ENCODE measurements at places on chromosomes 1 and 21.

DNA sequence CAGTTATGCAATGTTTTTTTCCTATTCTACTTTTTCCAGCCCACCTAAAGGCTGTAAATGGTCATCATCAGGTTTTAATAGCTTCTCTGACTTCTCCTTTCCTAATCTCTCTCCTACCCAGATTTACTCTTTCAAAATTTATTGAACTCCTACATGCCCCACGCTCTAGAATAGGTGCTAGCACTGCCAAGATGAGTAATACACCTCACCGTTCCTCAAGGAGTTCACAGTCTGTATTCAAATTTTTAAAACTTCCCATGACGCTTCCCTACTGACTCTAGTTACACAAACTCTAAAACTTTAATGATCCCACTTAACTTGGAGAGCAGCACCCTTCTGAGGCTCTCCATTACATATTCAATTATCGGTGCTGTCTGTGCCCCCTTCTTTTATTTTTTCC lies 51.6 kb downstream of the ALG14 start:
- no peak for DNase-seq

- no peak for DNase-seq
Measured at GRCh38 chr1:206508956-206509355, 1.6 kb downstream of the RASSF5 start.

DNA sequence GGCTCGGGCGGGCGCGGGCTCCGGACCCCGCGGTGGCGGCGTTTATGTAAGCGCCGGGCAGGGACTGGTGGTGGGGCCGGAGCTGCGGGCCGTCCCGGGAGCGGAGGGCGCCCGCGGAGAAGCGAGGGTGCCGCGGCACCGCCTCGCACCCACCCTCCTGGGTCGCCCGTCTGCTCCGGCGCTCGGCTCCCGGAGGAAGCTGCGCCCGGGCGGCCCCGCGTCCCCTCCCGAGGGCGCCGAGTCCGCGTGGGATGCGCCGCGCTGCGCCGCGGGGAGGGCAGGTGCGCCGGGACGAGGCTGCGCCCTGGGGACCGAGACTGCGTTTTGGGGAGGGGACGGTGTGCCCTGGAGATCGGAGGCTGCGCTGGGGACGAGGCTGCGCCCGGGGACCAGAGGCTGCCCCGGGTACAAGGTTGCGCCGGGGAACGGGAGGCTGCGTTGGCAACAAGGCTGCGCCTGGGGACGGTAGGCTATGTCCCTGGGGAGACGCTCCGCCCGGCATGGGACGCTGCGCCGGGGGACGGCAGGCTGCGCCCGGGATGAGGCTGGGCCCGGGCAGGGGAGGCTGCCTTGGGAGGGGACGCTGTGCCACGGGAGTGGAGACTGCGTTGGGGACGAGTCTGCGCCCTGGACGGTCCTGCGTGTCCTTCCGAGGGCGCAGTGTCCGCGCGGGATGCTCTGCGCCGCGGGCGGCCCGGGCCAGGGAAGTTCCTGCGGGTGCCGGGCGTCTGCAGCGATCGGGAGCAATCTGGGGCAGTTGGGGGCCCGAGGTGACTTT lies 627 bp downstream of the ADARB1 start:
- peak; percentile 32 for DNase-seq

DNA sequence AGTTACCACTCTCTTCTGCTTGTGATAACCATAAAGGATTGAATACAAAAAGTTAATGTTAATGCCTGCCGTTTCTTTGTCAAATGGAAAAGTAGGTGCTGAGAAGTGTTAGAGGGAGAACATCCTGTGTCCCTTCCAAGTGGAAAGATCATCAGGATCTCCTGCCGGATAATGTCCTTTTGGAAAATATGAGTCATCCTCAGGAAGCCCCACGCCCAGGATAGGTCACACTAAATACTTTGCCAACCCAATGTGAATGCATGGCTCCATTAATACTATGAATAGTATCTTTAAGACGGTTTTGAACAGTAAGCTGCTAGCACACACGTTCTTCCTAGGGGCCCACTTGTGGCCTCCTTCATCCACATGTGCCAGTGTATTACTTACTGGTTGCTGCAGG lies 279.5 kb downstream of the ZNF326 start:
- no peak for DNase-seq

GRCh38 chr21:41983229-41983628 lies 26.9 kb downstream of the ZBTB21 start:
- DNase-seq: no peak

DNA sequence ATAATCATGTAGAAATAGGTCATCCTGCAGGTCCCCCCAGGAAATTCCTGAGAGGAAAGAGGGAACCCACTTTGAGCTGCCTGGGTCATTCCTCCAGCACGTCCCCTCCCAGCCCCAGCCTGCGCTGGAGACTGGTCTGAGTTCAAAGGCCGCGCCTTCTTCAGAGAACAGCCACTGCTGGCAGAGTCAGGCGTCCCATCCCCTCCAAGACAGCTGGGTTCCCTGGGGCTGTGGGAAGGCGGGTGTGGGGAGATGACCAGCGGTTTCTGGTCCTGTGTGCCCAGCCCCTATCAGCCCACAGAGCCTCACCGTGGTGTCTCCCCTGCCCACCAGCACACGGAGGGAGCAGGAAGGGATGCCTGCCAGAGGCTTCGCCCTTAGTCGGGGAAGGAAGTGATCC lies 18.0 kb upstream of the TRAPPC10 start:
- DNase-seq: no peak

- no peak for DNase-seq
Measured at GRCh38 chr1:152050886-152051675, 14.3 kb upstream of the S100A11 start.

GRCh38 chr1:245987219-245987545 lies 519.9 kb downstream of the SMYD3 start:
- no peak for DNase-seq

GRCh38 chr1:85453640-85454194 lies 11.2 kb downstream of the DDAH1 start:
- no peak for DNase-seq

- DNase-seq: no peak
Measured at GRCh38 chr1:160193832-160194736, 3.7 kb downstream of the CASQ1 start.

DNA sequence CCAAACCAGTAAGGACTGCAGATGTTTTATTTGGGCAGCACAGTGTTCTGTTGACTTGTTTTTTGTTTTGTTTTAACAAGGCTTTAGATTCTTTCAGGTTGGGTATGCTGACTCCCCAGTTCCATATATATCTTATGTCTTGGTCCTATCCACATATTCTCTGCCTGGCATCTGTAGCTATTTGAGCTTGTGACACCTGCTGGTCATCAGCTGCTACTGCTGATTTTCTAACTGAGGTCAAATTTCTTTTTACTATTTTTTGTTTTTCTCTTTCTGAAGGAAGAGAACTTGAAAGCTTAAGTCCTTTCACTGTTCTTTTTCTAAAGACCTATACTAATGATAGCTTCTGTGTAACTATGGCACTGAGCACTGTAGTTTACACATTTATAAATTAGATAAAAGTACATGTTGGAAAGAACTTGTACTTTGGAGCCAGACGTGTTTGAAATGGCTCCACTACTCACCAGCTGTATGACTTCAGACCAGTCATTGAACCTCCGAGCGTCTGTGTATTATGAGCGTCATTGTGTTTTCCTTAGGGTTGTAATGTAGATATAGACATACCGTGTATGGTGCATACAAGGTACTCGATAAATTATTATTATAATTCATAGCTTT lies 109.4 kb downstream of the NRDC start:
- DNase-seq: no peak

- no peak for DNase-seq
Measured at GRCh38 chr1:240836271-240836670, 224.3 kb upstream of the GREM2 start.

GRCh38 chr1:6868660-6869380 lies 83.6 kb downstream of the CAMTA1 start:
- no peak for DNase-seq

- DNase-seq: no peak
Measured at GRCh38 chr1:212583643-212584042, 24.9 kb upstream of the ATF3 start.

- DNase-seq: no peak
Measured at GRCh38 chr1:193685986-193686385, 499.6 kb upstream of the B3GALT2 start.

GRCh38 chr1:226523646-226524406 lies 24.7 kb upstream of the STUM start:
- DNase-seq: no peak

DNA sequence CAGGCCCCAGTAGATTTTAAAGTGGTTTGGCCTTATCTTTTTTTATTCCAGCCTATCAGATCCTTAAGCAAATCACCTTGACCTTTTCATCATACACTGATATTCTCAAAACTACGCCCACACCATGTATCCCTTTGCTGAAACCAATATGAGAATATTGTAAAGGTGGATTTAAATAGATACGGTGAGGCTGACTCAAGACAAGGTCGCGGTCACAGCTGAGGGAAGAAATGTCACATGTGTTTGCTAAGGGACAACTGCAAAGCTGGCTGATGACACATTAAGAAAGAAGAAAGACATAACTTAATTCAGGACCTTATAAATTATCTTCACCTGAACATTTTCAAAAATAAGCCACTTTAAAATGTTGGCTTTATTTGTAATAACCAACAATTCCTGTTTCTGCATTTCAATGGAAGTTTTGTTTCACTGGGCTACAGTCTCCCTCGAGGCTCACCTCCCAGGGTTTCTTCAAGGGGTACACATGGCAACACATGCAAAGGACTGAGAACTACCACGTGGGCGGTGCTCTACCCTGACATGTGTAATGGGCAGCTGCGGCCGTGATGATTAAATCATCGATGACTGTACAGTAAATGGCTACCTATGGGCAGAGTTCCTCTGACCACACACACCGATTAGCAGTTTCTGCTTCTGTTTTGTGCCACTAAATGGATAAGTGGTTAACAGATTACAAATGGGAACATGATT lies 189.5 kb downstream of the SIPA1L2 start:
- no peak for DNase-seq

DNA sequence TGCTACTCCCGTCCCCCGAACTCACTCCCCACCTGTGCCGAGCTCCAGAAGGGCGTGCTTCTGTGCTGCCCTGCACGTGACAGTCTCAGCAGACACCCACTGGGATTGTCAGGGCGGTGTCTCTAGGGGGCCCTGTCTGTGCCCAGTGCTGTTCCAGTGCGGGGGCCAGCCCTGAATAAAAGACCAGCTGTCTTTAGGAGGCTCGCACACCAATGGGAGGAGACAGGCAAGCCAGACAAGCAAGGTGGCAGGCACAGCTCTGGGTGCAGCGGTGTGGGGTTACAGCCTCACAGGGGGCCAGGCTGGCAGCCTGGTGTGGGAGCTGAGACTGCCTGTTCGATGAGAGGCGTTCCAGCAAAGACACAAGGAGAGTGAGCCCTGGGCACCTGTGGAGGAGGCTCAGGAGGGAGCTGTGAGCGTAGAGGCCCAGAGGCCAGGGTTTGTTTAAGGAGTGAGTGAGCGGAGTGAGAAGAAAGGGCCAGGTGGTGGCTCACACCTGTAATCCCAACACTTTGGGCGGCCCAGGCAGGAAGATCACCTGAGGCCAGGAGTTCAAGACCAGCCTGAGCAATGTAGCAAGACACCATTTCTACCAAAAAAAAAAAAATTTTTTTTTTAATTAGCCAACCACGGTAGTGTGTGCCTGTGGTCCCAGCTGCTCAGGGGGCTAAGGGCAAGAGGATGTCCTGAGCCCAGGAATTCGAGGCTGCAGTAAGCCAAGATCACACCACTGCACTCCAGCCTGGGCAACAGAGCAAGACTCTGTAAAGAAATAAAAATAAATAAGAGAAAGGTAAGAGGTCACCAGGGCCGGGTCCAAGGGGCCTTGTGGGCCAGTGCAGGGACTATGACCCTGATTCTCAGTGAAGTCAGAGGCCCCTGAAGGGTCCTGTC lies 48.2 kb upstream of the ARHGEF16 start:
- no peak for DNase-seq

DNA sequence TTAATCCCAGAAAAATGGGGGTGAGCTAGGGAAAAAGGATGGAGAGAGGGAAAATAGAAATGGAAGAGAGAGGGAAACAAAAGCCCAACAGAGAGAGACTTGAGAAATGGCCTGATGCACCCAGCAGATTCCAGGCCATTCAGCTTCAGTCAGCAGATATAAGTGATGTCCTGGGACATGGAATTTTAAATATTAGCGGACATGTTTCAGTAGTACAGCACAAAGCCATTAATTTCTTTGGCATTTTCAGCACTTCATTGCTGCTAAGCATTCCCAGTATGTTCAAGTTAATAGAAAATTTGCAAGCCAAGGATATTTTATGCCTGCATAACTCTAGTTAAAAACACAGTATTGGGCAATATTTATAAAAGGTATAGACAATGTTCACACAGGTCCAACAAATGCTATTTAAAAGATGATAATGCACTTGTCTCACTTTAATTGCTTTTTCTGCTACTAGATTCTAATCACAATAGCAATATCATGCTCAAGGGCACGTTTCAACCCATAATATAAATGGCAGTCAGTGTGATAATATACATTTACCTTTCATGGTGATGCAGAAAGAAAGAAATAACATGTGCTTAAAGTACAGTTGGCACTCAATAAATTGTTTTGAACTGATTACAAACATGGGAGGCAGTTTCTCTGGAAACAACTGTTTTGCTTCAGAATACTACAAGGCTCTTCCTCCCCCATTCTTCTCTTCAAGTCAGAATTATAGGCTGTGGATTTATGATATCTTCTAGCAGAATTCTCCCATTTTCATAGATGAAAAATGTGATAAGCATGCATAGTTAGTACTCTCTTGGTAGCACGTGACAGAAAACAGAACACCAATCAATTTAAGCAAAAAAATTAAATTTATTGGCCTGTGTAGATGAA lies 108.1 kb upstream of the MAGI3 start:
- no peak for DNase-seq

GRCh38 chr1:15957221-15958095 lies 18.4 kb downstream of the ZBTB17 start:
- DNase-seq: no peak

DNA sequence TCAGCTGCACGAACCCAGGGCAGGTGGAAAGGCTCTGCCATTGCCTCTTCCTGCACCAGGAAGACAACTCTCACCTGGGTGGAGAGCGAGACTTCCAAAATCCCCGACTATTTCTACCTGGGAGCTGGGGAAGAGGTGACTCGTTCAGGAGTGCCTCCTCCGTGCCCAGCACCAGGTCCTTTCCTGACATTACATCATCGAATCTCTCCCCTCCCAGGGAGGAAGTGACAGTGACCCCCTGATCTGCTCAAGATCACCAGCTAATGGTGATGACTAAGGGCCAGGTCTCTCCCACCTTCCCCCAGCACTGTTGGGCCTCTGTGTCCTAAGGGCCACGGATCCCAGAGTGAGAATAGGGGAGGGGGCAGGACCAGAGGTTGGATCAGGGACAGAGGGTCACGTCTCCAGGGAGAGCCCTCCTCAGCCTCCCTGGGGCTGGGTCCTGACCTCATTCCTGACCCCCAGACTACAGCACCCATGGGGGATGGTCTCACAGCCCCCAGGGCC lies 6.8 kb downstream of the MEGF6 start:
- DNase-seq: no peak

- no peak for DNase-seq
Measured at GRCh38 chr1:246001837-246002230, 505.2 kb downstream of the SMYD3 start.
